ENCODE measurements at places on chromosomes 16 and 17.

- DNase-seq = no peak
Measured at GRCh38 chr17:48244814-48245213, 137.2 kb downstream of the SNX11 start.

DNA sequence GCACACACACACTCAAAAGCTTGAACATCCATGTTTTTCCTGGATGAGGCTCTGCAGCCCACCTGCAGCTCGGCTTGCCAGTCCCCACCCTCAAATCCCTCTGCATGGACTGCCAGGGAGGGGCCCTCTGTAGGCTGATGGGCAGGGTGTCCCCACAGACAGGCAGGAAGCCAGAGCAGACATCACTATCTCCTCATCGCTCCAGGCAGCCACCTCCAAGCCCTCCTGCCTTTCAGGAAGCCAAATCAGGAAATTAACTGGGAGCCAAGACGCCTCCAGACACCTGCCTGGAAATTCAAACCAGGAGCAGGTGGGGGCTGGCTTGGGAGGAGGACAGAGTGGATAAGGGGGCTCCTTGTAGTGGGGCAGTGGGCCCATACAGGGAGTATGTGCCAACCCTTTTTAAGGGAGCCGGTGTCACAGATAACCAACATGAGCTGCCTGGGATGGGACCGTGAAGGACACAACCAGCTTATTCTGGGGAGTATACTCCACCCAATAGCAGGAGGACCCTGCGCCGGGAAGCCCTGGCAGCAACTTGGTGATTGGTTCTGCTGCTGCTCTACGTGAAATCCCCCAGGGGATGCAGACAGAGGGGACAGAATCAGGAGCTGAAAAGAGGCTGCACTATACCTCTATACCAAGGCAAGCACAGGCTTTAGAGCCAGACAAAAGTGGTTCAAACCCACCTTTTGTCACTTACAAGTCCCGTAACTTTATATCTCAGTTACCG lies 139.1 kb downstream of the CCT6B start:
- no peak for DNase-seq

- no peak for DNase-seq
Measured at GRCh38 chr17:48575673-48576478, 2.3 kb downstream of the HOXB4 start.

DNA sequence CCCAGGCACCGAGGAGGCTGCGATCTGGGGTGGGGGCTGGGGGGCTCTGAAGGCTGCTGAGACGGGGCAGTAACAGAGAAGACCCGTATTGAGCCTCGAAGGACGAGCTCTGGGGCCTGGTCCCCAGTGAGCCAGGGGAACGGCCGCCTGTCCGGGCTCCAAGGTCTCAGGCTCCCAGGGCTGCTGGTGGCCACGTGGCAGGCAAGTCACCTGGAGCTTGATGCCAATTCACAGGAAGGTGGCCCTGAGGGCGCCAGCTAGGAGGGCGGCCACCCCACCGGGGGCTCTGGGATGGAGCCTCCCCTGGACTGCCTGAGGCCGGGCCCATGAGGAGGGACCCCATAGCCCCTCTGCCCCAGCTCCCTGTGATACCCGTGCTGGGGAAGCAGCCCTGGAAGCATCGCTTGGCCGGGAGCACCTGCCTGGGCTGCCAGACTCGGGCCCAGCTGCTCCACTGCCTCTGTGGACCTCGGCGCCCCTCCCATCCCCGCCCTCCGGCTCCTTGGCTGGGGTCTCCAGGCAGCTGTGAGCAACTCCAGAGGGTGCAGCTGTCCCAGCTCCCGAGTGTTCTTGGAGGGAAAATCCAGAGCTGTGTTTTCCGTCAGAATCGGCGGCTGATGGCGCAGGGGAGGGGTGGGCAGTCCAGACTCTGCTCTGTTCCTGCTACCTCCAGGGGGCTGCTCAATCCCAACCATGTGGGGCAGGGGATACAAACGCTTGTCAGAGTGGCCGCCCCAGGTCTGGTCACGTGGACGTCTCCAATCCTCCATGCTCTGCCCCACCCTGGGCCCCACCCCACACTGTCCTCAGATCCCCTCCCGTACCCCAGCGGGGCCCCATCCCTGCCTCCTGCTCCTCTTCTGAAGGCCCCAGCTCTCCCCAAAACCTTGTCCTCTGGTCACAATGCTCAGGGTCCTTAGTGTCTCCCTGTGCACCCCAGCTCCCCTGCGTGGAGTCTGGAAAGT lies 67.2 kb upstream of the GNG13 start:
- DNase-seq = no peak

- peak; percentile 42 for DNase-seq
Measured at GRCh38 chr16:66357523-66357928, 9.0 kb upstream of the CDH5 start.

DNA sequence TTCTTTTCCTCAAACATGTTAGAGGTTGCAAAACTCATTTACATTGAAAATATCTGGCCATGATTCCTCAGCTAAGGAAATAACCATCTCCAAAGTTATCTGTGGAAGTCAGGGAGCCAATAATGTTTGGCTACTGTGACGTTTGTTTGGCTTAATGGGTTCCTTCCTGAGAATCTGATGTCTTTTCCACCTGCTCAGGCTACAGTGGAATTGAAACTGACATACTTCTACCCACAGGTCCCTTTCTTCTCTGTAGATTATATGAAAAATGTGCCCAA lies 221.1 kb upstream of the XYLT1 start:
- no peak for DNase-seq

DNA sequence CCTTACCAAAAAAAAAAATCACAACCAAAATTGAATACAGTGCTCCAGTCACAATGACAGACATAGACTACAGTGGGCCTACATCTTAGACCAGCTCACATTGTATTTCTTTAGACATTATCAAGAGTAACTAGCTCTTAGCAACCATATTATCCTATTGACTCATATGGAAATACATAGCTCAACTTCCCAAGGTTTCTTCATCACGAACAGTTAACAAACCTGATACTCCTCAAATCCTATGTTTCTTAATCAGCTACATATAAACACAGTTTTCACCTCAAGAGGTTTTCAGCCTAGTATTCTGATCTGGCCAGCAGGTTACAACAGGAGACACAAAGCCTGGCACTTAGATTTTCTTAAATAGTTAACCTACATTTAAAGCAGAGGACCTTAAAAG lies 29.7 kb downstream of the CMC2 start:
- no peak for DNase-seq

- DNase-seq = no peak
Measured at GRCh38 chr16:17572145-17572544, 101.4 kb upstream of the XYLT1 start.

DNA sequence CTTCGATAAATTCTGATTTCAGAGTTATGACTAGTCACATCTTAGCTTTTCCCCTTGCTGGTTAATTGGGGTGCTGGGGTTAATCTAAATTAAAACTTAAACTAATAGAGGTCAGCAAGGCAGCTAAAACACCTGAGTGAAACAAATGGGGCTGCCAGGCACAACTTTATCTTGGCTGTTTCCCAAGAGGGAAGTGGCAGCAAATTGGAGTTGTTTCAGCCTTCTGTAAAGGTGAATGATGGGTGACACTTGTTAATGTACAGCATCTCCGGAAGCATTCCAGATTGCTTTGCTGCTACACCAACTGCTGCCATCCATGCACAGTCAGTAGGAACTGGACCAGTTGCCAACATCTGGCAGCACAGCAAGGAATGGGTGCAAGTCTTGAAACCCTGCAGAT lies 43.9 kb downstream of the AATF start:
- no peak for DNase-seq

GRCh38 chr17:27349540-27350021 lies 55.7 kb downstream of the WSB1 start:
- no peak for DNase-seq

Data from activated CD4-positive, alpha-beta T cell treated with anti-CD3 and anti-CD28 coated beads for 36 hours (primary cell).